Erythroblast (primary cell): ENCODE measurements at places on chromosomes 2 and 18.

DNA sequence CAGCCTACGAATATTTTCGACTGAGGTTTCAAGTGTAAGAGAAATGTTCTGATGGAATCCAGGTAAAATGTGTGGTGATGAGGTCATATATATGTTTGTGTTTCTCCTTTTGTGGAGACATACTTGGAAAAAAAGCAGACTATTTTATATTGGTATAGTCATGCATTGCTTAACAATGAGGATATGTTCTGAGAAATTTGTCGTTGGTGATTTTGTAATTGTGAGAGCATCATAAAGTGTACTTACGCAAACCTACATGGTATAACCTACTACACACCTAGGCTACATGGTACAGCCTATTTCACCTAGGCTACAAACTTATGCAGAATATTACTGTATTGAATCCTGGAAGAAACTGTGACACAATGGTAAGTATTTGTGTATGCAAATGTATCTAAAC lies 1849.9 kb upstream of the CELF4 start:
- DNase-seq, result no peak

GRCh38 chr2:68425503-68425902 lies 41.6 kb downstream of the FBXO48 start:
- DNase-seq, result no peak

GRCh38 chr18:56458770-56459712 lies 179.4 kb downstream of the TXNL1 start:
- DNase-seq, result no peak

DNA sequence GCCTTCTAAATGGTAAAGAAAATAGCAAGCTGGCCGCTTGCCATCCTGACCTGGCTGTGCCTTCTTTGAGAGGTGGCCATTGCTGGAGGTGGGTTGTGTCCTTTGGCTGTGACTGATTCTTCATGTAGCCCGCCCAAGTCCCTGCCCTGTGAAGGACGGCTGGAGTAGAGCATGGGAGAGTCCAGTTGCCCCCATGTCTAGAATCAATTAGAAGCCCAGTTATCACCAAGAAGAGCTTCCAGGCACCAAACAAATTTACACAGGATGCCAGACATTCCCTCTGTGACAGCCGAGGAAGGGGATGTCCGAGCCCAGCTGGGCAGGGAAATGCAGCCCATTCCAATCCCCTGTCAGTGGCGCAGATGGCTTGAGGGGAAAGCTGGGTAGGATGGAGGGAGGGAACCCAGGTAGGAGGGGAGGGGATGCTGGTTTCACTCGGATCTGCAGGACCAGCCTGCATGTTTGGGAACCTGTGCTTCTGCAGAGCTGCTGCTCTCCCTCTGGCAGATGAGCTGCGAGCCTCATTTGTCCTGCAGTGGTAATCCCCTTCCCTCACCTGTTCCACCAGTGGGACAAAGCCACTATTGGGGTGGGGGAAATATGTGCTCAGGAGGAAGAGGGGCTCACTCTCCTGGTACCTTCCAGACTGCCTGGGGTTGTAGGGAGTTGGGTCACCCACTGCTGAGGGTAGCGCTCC lies 25.7 kb upstream of the ASB18 start:
- DNase-seq, result no peak

DNA sequence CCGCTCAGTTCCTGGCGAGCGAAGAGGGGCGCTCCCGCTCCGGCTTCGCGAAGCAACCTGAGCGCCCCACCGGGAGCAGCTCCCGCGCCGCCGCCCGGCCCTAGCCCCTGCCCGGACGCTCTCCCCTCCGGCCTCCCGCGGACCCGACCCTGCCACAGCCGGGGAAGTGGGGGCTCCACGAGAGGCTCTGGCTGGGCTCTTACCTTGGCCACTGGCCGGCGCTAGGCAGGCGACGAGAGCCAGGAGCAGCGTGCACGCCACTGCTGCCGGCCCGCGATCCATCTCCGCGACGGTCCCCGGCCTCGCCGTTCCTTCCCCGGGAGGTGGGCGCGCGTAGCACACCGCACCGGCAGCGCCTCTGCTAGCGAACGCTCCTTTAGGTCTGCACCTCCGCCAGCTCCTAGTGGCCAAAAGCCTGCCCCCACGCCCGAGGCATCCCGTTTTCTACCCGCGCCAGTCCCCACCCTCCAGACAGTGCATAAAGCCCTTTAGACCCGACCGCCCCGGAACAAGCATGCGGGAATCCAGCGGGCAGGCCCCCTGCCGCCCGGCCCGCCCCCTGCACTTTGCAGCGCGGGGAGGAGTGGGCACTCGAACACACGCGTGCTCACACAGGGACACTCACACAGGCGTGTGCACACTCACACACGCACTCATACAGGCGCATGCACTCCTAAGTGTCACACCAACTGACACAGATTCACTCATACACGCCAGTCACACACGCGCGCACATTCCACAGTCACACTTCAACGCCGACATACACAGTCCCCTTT lies at the start of gene LRP2:
Gene LRP2, minus strand, starts transcription at position 417 of the 776 bp plus-strand sequence. Its CDS starts 135 bp downstream, at position 282.
- DNase-seq, result peak; percentile 30

DNA sequence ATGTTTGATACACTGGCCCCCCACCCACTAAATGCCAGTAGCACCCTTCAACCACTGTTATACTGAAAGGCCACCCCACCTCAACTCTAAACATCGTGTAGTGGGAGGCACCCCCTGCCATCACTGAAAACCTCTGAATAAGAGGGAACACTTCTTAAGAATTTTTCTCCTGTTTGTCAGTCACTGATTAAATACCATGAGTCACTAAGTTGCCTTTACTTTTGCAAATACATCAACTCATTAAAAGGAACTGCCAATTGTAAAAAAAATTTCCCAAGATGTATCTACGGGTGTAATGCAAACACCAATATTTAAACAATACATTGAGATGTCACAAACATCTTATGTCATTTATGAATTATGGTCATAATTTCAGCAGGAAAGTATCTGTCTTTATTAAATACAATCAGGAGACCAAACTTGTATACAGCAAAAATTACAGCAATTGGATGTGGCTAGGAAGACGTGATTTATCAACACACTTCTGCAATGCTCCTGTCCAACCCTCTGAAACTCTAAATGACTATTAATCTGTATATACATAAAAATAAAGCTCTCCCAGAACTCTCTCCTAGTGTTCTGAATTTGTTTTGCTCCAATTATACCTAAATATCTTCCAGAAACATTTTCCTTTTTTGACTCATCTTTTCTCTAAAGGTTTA lies 144.1 kb upstream of the STK17B start:
- no peak for DNase-seq

DNA sequence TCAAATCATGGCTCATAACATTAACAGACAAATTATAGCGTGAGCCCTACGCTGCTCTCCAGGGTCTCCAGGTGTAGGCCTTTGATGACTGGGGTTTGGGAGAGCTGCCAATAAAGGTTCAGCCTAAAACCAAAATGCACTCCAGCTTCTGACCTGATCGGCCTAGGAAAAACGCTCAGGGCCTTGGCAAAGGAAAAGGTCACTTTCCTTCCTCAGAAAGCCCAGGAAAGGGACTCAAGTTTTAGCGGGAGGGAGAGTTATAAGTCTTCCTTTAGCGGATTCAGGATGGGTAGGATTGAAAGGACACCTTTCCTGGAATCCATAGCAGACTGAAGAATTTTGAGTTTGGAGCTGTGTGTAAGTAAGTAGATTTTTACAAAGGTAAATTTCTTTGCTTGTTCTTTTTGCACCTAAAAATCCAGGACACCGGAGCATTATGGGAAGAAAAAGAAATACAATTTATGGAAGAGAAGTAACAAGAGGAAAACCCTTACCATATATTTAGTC lies 8.8 kb downstream of the EVX2 start:
- no peak for DNase-seq
